ENCODE measurements at places on chromosomes 12 and 14.
A peak's percentile ranks its signal among the peaks of the same experiment; 100 is the strongest.

GRCh38 chr14:88729159-88729558, 63.6 kb downstream of the EML5 start:
- DNase-seq, result no peak

GRCh38 chr14:80955416-80955941, at the start of gene TSHR:
Gene TSHR, plus strand, starts transcription at chr14:80955621. Its CDS starts 60 bp downstream, at chr14:80955681.
- DNase-seq, result no peak

GRCh38 chr12:96670334-96670899, 181.0 kb downstream of the CFAP54 start:
- no peak for DNase-seq

DNA sequence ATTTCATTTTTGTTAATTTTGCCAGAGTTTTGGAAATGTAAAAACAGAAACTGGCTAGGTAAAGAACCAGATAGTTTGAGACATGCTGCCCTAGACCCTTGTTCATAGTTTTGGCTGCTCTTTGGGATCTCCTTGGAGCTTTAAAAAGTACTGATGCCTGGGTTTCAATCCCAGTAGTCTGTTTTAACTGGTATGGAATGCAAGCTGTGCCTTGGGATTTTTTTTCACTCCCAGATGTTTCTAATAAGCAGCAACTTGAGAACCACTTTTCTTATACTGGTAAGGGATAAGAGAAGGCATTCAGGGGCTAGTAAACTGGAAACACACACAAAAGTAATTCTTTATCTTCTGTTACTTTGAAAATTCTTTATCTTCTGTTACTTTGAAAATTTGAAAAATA, 18.8 kb downstream of the SLC35F4 start:
- no peak for DNase-seq

DNA sequence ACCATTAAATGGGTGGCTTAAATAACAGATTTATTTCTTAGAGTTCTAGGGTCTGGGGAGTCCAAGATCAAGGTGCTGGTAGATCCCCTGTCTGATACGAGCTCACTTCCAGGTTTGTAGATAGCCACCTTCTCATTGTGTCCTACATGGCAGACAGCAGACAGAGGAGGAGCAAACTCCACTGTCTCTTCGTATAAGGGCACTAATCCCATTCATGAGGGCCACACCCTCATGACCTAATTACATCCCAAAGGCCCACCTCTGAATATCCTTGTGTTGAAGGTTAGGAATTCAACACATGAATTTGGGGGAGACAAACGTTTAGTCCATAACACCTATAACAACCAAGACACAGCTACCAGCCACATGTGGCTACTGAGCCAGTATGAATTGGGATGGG, 47.1 kb upstream of the PPP2R5C start:
- DNase-seq, result no peak

DNA sequence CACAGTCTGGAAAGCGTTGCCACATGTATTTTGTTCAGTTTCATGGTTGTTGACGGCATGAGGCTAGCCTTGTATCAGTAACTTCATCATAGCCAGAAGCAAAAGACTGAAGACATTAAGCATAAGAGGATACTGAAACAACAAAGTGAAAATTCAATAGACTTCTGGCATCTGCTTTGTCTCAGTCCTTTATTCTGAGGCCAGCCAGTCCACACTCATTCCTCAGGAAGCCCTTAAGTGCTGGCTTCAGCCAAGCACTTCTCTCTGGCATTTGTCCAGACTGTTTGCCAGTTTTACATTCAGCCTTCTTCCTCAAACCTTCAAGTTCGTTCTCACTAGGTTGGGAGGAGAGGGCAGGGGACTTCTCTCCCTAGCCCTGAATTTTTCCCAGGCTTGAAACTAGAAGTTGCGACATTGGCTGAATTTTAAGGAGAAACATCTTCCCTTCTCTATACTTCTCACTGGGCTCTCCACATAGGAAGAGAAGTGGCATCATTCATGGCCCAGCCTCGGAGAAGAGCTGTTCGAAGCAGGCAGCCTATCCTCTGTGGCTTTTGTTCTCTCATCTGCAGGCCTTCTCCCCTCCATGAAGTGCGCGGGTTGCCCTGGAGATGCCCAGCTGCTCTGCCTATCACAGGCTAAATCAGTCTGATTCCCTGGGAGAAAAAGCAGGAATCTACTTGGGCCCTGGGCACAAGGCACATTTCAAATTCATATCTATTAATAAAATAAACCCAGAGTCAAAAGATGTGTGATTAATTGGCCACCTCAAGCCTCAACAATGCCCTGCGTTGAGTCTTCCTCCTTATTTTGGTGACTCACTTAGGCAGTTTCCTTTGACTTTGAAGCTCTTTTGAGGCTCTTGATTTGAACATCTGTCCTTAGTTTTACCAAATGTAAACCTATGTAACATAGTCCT, 130.9 kb upstream of the PLEKHA5 start:
- DNase-seq, result no peak

- no peak for DNase-seq
These were observed 1.7 kb downstream of the FOS start for GRCh38 chr14:75280291-75280830.

DNA sequence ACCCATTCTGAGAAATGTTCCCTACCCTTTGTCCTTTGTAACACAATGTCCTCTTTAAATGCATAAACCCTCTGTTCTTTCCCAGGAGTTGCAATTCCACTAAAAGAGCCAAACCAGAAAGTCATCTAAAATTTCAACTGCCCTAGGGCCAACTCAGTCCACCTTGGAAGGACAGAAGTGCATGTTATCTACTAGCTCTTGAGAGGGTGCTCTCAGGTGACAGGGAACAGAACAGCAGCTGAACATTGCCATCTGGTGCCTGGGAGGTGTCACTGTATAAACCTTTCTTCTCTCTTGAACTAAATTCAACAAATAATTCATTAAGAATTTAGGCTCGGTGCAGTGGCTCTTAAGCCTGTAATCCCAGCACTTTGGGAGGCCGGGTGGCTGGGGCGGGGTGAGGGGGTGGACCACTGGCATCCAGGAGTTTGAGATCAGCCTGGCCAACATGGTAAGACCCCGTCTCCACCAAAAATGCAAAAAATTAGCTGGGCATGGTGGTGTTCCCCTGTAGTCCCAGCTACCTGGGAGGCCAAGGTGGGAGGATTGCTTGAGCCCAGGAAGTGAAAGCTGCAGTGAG, 10.3 kb upstream of the FERMT2 start:
- DNase-seq, result no peak

GRCh38 chr14:105028251-105028927, 7.5 kb upstream of the CDCA4 start:
- DNase-seq, result no peak

DNA sequence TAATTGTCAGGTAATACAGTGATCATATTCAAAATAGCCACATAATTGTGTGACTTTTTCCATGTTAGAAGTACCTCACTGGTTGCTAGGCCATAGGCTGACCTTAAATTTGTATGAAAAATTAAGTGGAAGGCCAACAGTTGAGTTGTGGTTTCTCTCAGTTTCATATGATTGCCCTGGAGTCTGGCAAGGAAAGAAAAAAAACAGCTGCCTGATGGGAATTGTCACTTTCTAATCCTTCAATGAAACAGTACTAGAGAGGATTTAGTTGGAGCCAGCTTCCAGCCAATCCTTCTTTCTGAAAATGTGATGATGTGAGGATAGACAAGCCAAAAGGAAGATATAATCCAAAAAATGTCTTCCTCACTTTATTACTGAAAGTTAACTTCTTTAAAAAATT, 113.6 kb downstream of the ALX1 start:
- DNase-seq, result no peak

DNA sequence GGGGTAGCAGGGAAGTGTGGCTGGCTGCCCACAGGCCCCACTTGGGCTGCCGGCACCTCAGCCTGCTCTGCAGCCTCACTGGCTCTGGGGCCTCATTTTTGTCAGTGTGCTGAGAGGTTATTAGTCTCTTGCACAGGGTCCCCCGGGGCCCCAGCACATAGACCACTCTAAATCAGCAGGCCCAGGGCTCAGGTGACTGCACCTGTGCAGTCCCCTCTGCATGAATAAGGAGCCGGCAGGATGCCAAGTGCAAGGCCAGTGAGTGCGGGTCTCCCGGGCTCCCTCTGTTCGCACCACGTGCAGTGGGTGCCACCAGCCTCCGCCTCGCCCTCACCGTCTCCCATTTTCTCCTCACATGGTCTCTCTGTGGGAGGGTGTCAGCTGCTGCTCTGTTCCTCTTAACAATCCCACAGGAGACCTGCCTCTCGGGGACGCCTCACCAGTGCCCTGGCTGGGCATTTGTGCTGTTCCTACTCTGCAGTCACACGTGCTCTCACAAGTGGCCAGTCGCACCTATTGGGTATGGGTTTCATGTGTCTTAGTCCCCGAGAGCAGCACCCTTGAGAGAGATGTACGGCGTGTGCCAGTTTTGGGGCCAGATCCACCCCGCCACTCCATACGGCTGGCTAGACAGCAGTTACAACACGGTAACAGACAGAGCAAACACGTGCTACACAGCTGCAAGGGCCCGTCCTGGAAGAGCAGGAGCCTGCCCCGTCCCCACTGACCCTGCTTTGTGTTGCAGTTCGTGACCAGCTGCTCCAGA, 40.4 kb downstream of the MMAB start:
- DNase-seq, result no peak

DNA sequence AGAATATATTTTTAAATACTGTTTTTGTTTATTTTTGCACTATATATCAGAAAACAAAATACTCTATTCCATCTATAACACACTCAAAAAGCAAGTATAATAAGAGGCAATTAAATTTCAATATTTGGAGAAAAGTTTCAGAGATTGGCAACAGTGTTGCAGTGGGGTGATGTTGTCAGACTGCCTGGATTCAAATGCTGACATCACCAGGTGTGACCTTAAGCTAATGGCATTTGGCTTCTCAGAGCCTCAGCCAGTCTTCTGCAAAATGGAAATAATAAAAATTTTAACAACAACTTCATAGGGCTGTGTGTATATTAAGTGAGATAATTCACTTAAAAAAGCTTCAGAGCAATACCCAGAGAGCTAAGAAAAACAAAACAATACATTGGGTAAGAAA, 74.7 kb downstream of the TMTC1 start:
- no peak for DNase-seq

GRCh38 chr12:12818701-12819100, 5.6 kb downstream of the DDX47 start:
- DNase-seq, result no peak

DNA sequence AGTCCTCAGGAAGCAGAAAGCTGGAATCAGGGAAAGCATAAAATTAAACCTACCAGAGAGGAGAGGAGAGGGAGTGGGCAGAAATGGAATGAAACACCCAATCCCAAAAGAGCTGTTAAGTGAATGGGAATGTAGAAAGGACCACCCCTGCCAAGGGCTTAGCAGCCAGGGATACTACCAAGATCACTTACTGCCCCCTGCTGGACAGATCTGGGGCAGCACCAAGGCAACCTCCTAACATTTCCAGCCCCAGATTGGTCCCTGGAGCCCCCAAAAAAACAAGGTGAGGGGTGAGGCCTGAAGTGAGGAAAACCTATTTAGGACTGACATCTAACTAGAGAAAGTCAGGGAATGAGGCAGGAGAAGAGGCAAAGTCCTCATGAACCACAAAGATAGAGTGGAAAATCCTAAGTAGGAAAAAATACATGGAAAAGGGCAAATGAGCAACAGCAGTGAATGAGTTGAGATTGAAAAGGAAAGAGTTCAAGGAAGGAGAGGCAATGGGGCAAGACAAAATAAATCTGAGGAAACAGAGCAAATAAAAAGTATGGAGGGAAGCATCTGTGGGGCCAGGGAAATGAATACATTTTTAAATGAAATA, 11.2 kb upstream of the FKBP11 start:
- peak; percentile 61 for DNase-seq

GRCh38 chr14:72810201-72810600, 83.7 kb downstream of the DPF3 start:
- DNase-seq, result peak; percentile 65

GRCh38 chr12:100164153-100164704, 21.6 kb upstream of the BLTP3B start:
- no peak for DNase-seq

GRCh38 chr12:40261937-40262336, 37.1 kb downstream of the LRRK2 start:
- DNase-seq, result no peak

DNA sequence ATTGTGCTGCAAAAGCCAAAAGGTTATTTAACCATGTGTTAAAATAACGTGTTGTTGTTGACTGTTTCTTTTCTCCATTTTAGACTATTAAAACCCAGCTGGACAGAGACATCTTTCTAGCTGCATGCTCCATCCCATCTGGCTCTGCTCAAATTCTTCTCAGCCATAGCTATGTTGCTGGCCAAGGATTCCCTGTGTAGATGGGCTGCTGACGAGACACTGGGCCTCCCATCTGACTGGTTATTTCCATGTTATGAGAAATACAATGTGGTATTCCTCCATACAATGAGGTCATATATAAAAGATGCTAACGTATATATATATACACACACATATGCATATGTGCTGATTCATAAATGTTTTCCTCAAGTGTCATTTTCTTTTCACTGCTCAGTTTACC, 30.1 kb downstream of the MED13L start:
- no peak for DNase-seq

DNA sequence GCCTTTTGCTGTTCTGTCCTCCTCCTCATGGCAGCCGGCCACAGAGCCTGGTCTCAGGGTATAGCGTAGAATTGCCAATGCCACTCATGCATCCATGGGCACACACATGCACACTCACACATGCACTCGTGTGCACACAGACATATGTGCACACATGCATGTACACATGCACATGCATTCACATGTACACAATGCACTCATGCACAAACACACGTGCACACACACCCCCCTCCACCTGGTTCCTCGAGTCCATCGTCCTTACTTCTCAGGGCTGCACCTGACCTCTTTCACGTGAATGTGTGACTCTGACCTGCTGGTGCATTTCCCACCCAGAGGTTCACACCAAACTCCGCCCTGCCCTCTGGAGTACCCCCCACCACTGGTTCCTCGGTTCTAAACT, 60.6 kb downstream of the BCL11B start:
- no peak for DNase-seq

DNA sequence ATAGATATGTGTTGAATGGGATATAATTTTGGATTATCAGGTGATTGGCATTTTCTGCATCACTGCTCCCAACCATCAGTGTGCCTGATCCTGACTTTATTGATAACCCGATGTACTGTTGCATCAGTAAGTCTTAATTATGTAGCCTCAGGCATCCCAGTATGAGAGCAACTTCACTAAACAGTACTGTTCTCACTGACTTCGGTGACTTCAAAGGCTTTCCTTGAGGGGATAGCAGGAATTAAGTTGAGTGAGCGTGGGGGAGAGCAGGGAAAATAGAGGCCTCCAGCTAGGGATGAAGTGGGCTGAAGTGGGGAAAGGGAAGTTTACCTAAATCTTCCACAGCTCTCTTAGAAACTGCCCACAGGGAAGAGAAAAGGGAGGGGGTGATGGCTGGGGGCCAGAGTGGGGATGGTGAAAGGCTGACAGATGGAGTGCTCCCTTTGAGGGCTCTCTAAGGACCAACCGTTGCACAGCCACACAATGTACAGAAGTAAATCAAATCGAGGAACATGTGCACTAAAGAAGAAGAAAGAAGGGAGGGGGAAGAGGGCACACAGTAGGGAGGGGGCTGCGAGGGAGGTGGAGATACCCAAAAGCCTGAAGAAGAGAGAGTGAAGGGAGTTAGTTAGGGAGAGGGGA, 10.7 kb upstream of the NEUROD4 start:
- no peak for DNase-seq

- DNase-seq, result no peak
These were observed 29.9 kb downstream of the GABARAPL1 start for GRCh38 chr12:10242539-10242938.

Data from stimulated activated CD8-positive, alpha-beta memory T cell treated with anti-CD3 and anti-CD28 coated beads, Interleukin-4, amount 100 ng/mL, for 4 hours (primary cell).